NCI-H146 (cell line): ENCODE measurements at places on chromosomes 3 and 15.

DNA sequence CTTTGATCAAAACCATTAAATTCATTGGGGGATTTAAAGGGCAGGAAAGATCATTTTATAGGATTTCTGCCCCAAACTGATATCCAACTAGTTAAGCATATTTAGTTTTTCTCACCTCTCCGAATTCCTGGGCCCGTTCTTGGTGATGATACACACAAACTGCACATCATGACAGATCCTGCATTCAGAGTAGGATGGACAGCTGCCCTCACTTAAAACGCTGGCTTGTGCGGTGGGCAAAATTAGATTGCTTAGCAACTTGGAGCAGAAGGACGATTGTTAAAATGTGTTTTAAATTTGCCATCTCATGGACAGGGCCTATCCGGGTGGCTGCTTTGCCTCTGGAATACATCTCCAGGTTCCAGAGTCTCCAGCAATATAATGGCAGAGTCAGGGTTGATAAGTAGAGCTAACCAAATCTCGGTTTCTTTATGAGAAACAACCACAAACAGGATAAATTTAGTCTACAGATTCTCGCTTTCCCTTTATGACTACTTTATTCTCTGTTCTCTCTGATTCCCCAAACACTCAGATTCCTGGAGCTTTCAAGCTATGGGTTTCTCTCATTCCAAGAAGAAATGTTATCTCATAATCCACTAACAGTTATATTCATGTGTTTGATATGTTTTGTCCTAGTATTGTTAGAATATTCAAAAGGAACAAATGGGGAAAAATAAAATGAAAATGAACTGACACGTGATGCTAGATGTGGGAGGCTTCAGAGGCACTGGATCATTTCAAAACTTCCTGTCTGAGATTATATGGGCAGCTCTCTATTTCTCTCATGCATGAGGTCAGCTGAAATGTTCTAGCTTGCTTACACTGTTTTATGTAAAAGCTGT is 1014.1 kb upstream of the SEMA6D start:
- no peak for DNase-seq

GRCh38 chr3:180117381-180118163 is 80.8 kb upstream of the PEX5L start:
- DNase-seq, result no peak

- no peak for DNase-seq
Measured at GRCh38 chr15:85007741-85008397, 26.2 kb downstream of the PDE8A start.

GRCh38 chr3:171801738-171802589 is 8.3 kb downstream of the PLD1 start:
- no peak for DNase-seq

GRCh38 chr3:125129512-125129997 is 73.8 kb upstream of the HEG1 start:
- DNase-seq, result peak; percentile 85

- no peak for DNase-seq
Measured at GRCh38 chr3:177337541-177338331, 140.5 kb upstream of the TBL1XR1 start.

GRCh38 chr3:81962396-81962795 is 201.0 kb upstream of the GBE1 start:
- no peak for DNase-seq

DNA sequence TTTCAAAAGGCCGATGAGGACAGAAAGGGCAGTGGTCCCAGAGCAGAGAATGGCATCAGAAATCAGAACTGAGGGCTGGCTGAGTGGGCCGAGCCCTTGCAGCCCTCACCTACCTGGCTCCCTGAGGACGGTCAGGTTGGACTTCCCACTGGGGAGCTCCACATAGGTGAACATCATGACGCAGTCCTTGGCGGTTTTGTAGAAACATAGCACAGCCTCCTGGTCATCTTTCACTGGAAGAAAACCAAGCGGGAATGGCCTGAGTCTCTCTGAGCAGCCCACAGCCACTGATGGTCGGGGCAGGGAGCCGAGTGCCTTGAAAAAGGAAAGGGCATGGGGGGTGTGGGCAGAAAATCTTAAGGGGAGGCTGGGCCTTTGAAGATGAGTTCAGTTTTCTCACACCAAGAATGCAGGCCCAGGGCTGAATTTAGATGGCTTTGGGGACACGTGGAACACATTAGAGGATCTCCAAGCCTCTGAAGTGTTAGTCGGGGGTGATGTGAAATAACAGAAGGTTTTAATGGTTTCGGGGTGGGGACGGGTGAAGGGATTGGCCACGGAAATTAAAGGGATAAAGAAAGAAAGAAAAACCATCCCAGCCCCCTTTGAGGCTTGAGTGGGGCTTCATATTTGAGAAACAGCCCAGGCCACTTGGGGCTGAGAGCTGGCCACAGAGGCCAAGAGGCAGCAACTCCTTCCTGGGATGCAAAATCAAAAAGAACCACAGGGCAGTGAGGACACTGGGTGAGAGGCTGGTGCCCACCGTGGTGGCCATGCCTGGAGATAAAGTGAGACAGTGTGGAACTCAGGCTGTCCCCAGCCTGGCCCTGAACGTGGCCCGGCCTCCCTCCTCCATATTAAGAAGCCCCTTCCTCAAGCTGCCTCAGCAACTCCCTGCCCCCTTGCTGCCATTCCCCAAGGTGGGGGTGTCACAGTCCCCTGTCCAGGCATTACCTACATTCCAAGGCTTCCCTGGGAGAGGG is 36.2 kb downstream of the UMPS start:
- no peak for DNase-seq

GRCh38 chr3:127613406-127613805 is 15.2 kb downstream of the MCM2 start:
- DNase-seq, result no peak

DNA sequence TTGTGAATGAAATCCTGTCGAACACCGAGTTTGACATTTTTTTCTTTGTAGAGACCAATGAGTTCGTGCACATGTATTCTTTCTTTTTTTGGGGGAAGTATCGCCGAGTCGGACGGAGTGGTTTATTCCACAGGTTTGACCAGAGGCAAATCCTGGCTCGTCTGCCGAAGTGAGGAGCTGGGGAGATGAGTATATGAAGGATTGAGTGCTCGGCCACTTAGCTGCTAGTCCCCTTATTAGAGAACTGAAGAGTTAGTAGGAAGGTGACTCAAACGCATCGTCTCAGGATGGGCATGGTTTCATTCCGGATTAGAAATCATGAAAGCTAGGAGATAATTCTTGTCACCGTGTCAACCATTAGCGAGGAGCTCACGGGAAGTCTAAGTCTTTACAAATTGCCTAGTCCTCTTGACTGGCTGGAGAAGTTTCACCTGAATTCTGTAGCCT is 154.7 kb upstream of the GOLIM4 start:
- peak; percentile 61 for DNase-seq

GRCh38 chr3:53250881-53251605 is 4.8 kb downstream of the TKT start:
- DNase-seq, result no peak

DNA sequence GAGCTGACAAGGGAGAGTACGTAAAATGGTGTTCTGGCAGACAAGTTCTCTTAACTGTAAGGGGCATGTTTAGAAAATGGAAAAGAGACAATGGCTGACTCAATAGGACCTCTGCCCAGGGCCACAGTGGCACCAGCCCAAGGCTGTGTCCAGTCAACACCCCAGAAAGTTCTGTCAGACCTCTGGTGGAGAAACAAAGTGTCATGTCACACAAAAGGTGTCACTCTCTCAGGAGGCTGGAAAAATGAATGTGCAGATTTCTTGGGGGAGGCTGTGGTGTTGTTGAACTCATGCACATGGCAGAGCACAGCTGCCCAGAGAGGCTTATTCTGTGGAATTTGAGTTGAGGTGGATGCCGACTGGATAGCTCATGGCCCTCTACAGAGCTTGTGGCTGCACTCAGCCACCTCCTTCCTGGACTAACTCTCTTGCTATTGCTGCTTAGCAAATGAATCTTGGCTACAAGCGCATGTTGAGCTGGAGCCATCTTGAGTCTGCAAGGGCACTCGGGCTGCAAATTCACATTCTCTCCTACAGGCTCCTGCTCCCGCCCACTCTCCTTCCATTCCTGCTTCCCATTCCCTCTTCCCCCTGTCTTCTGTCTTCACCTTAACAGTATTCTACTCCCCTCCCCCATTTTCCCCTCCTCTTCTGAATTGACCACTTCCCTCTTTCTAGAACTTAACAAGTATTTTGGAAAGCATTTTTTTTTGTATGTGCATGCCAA is 55.8 kb upstream of the SLC7A14 start:
- no peak for DNase-seq

DNA sequence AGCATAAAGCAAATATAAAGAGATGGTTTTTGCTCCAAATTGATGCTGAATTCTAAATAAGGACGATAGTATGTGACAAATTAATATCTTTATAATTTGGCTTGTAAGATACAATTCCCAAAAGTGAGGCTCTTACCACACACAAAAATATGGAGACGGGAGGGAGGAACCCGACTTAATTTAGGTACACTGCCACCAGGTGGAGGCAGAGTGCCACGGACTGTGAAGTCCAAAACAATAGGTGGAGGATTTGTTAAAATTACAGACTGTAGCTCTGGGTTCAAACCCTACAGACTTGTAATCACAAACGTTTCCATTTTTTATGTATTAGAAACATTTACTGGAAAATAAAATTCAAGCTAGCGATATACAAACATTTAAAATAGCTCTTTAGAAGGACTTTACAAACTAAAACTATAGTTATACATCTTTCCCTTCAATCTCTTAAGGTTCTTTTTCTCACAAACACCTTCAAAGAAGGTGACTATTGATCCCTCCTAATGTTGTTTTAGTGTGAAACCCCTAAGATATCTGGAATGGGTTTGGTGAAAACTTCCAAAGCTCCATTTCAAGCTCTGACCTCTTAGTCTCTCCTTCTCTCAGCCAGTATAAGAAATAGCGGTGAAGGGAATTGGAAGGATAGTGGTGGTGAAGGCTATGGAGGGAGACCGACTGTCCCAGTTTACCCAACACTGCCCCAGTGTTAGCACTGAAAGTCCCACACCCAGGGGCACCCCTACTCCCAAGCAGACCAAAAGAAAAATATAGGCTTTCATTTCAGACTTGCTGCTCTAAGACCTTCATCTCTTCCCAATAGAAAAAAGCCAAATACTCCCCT is 89.7 kb downstream of the AQP9 start:
- DNase-seq, result peak; percentile 39
